ENCODE measurements at places on chromosomes 3 and 15.
A peak's percentile ranks its signal among the peaks of the same experiment; 100 is the strongest.

- DNase-seq = no peak
Observed at GRCh38 chr15:37698679-37699078, 235.8 kb upstream of the TMCO5A start.

- DNase-seq = peak; percentile 43
Observed at GRCh38 chr3:46935168-46935858, 41.2 kb downstream of the CCDC12 start.

DNA sequence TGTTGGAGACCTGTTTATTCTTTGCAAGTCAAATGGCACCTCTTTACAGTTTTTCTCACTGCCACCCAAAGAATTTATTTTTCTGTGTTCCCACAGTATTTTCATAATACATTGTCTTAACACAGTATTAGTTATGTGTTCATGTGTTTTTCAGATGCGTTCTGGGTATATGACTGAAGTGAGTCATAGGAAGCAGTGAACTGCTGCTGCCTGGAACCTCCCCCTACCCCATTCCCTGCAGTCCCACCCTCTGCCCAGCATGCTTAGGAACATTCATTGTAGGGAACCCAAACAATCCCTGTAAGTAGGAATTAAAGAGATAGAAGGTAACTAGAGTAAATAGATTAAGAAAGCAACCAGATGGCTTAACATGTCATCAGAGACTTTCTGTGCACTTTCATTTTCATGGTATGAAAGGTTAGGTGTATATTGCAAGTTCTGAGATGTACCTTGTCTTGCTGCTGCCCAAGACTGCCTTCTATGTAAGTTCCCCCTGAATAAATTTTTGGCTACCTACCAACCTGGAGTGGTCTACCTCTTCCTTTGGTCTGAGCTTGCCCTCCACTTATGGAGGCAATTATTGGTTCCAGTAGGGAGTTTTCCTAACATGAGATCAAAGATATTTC, 21.9 kb upstream of the SQOR start:
- DNase-seq = no peak

GRCh38 chr3:126826693-126827092, 122.7 kb downstream of the CHCHD6 start:
- no peak for DNase-seq

- DNase-seq = no peak
Observed at GRCh38 chr15:46442901-46443590, 808.2 kb downstream of the SQOR start.

- DNase-seq = no peak
Observed at GRCh38 chr3:17038141-17038540, 153.4 kb downstream of the PLCL2 start.

Measured in sciatic nerve (tissue), 2 donors.